ENCODE measurements at places on chromosomes 2 and 18.

DNA sequence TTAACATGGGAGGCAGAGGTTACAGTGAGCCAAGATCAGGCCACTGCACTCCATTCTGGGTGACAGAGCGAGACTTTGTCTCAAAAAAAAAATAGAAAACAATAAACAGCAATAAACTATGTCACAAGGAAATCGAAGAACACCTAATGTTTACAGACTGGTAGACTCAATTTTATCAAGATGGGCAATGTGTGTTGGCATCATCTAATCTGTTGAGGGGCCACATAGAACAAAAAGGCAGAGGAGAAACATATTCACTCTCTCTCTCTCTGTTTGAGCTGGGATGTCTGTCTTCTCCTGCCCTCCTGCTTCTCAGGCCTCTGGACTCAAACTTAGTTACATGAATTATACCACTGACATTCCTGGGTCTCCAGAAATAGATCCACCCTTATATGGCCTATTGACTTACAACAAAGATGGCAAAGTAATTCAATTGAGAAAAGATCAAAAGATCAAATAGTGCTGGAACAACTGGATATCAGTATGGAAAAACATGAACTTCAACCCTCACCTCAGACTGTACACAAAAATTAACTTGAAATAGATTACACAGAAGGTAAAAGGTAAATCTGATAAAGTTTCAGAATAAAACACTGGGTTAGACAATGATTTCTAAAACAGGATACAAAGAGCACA is 703.8 kb upstream of the CRIM1 start:
- DNase-seq = no peak

DNA sequence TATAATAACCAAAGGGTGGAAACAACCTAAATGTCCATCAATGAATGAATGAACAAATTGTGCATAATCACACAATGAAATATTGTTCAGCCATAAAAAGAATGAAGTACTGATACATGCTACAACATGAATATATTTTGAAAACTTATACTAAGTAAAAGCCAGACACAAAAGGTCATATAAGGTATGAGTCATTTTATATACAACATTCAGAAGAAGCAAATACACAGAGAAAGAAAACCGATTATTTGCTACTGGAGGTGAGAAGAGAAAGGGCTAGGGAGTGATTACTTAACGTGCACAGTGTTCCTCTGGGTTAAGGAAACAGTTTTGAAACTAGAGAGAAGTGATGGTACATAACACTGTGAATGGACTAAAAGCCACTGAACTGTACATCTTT is 105.3 kb downstream of the GORASP2 start:
- DNase-seq = no peak

DNA sequence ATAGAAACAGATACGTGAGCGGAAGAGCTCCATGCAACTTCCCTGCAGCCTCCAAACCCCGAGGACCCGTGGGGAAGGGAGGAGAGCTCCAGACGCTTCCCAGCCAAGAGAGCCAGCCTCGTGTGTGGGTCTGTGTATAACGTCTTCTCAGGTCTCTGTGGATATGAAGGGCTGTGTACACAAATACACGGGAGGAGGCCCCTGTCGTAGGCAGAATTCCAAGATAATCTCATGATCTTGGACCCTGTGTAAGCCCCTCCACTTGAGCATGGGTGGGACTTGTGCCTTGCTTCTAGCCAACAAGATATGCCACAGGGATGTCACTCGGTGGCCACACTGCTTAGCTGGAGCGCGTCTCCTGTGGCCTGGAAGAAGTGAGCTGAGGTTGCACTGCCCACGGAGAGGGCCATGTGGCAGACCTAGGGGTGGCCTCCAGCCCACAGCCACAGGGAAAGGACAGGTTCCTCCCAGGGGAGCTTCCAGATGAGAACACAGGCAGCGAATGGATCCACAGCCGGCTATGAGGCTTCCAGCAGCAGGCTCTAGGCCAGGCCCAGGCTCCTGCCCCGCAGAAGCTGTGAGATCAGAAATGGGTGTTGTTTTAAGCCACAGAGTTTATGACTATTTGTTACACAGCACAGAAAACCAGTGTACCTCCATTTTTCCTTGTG is 15.6 kb upstream of the KLF11 start:
- DNase-seq = no peak

DNA sequence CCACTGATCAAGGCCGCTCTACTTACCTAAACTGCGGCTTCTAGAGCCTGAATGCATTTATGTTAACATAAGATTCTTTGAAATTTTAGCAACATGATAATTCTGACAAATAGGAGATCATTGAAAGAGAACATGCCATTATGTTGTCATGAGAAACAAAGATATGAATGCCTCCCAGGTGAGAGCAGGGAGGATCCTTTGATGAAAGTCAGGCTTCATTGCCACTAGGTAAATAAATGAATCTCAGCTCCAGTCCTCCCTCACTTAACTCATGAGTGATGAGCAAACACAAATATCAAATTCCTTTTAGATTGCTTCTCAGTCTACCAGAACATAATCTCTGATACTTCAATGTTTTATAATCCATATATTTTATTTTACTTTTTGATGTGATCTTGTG is 463.2 kb upstream of the CDH7 start:
- DNase-seq = no peak

Measured in tongue (tissue), 3 donors.